Ureter (tissue), 1 donor: ENCODE measurements at places on chromosomes 1 and 21.

- DNase-seq = no peak
Measured at GRCh38 chr21:36976882-36977651, 10.6 kb upstream of the HLCS start.

DNA sequence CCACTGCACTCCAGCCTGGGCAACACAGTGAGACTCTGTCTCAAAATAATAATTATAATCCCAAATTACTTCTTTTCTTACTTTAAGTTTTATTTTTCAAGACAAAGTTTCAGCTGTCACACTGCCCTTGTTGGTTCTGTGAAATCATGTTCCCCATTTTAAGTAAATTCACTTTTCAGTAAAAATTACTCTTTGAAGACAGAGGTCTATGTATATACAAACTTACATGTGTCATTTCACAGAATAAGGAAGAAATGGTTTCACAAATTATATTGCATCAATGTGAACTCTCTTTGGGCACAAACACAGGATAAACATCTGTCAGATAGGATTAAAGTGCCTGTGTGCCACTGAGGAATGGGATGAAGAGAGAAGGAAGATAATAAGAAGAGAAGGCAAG lies 33.1 kb upstream of the ETS2 start:
- no peak for DNase-seq

DNA sequence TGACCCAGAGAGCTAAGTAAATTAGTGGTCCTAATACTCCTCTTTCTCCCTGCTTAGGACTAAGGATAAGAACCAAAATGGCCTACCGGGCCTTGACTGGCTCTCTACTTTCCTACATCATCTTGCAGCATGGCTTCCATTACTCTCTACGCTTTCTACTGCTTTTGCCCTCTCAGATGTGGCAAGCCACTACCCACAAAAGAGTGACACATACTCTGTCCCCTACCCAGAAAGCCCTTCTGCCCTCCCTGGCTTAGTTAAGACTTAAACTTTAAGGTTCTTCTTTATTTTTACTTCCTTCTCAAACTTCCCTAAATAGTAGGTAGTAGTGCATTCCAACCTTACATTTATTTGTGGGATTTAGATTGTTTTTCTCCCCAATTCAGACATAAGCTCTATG lies 228.1 kb downstream of the TPR start:
- DNase-seq = no peak

DNA sequence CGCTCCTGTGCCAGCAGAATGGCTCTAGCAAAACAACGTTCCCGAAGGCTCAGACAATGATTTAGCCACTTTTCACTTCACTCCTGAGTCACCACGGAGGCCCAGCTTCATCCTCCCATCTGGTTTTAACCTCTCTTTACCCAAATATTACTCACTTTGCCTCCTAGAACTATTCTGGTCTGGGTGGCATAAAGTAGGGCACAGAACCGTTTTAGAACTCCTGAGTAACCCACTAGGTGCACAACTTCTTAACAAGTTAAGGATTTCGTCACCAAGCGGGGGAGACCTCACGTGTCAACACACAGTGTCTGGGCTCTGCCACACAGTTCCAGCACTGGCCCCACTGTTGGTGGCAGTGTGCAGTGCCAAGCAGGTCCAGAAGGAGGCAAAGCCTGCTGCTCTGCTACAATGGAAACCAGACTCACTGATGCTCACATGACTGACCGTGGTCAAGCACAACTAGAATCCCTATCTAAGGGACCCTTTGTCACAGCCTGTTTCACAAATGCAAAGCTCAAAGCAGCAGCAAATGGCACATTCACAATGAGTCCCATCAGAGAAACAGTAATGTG lies 121.7 kb downstream of the SIPA1L2 start:
- no peak for DNase-seq
